ENCODE measurements at places on chromosomes 3 and 15. TPM values are rescaled to one million over a fixed set of nuclear protein-coding genes. Genes with fewer than 3 reads are reported as not detected.

DNA sequence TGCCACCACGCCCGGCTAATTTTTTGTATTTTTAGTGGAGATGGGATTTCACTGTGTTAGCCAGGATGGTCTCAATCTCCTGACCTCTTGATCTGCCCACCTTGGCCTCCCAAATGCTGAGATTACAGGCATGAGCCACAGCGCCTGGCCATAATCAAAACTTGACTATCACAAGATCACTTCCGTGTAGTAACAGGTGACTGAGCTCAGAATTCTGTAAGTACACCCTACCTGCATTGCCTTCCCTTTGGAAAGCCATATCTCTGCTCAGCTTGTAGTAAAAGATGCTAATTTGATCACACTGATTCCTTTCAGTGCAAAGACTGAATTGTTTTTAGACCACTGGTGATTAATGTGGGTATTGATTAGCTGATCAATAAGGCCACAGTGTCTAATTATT is 167.1 kb downstream of the SHOX2 start:
- no peak for DNase-seq

DNA sequence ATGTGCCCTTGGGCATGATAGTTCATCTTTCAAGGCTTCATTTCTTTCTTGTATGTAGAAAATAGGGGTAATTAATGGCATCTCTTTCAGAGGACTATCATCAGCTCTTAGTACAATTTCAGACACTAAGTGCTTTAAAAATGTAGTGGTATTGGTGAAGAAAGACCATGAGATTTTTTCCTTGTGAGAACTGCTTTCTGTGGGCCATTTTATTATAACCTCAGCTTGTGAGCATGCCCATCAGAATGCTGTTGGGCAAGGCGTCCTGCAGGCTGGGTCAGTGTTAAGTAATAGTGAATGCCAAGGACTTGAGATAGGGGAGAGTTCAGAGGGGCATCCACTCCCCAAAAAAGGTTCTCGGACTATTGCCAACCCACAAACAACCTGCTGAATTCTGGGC is 187.9 kb downstream of the GHSR start:
- DNase-seq = no peak

DNA sequence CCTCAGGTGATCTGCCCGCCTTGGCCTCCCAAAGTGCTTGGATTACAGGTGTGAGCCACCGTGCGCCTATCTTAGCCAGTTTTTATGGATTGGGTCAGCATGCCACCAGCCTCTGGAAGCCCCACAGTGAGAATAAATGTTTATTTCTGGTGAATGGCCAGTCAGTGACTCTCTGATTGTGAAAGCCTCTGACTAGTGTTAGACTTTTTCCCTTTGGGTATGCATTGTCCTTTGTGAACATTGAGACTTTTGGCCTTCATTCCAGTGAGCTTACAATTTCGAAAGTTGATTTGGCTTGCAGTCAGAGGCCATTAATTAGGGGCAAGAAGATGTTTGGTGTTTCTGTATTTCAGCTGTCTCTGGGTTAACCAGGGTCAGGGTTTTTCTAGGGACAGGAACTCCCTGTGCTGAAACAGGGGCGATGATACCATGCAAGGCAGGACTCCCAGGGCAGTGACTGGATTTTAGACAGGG is 274.5 kb upstream of the C2CD4B start:
- DNase-seq = no peak

Gene IL5RA
- 3.2 TPM for polyA plus RNA-seq

DNA sequence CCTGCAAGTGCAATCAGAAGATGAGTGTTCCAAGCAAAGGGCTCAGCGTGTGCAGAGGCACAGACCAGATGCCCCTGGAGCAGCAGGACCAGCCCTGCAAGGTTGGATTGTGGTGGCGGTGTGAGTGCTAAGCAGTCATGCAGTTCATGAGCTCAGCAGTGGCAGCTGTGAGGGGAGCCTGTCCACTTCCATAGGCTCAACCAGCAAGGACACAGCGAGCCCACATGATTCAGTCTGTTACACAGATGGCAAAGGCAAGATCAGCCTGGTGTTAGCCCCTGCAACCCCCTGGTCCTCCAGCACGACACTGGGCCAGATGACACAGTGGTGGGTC is 95.9 kb upstream of the PRR23E start:
- no peak for DNase-seq

GRCh38 chr3:29601861-29602585 is 321.2 kb downstream of the RBMS3 start:
- DNase-seq = no peak

Gene TMEM266
- 2.8 TPM for polyA plus RNA-seq

- DNase-seq = peak; percentile 77
Measured at GRCh38 chr15:79431636-79432344, at the start of gene MINAR1. MINAR1 (plus strand) TSS chr15:79432336; CDS start chr15:79456148, 23,812 bp downstream.

- no peak for DNase-seq
Measured at GRCh38 chr3:70816346-70816745, 503.9 kb upstream of the MDFIC2 start.

DNA sequence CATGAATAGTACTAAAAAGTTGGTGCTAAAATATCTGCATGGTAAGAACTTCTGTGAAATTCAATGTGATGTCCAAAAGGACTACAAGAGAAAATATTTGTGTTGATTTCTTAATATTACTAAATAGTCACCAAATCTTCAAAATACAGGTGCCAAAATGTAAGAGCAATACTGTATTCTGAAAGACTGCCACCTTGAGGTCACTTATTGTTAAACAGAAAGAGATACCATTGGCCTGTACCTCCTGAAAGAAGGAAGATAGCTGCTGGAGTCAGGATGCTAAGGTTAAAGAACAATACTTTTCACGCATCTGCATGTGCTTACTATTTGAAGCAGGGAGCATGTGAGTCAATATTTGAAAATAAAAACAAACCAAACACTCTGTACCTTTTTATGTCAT is 72.0 kb upstream of the LSAMP start:
- no peak for DNase-seq

Data from left lung (tissue), 14 donors.